ENCODE measurements at places on chromosomes 13 and 19.

DNA sequence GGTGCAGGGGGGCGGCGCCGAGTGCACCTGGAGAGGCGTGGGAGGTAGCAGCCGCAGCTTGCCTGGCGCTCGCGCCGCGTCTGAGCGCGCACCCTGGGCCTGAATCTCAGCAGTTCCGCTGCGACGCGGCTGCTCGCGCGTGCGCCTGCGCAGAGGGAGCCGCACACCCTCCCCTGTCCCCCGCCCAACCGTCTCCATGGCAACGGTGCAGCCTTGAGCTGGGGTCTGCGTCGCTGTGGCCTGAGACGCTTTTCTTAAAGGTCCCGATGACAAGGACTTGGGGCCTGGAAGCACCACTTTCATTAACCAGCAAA is at the start of gene PNMA8B:
PNMA8B (minus strand) TSS at position 82 of the 314 bp plus-strand sequence. CDS start 402 bp downstream, outside the sequence.
- H3K4me3 ChIP-seq = peak within 1 kb of the TSS; percentile 78
- peak within 1 kb of the TSS; percentile 71 for H3K27ac ChIP-seq
- peak; percentile 91 for DNase-seq
- H3K36me3 ChIP-seq = no peaks in the 10 kb centered on the region
- H3K27me3 ChIP-seq = peaks cover 28% of the 10 kb centered on the region

DNA sequence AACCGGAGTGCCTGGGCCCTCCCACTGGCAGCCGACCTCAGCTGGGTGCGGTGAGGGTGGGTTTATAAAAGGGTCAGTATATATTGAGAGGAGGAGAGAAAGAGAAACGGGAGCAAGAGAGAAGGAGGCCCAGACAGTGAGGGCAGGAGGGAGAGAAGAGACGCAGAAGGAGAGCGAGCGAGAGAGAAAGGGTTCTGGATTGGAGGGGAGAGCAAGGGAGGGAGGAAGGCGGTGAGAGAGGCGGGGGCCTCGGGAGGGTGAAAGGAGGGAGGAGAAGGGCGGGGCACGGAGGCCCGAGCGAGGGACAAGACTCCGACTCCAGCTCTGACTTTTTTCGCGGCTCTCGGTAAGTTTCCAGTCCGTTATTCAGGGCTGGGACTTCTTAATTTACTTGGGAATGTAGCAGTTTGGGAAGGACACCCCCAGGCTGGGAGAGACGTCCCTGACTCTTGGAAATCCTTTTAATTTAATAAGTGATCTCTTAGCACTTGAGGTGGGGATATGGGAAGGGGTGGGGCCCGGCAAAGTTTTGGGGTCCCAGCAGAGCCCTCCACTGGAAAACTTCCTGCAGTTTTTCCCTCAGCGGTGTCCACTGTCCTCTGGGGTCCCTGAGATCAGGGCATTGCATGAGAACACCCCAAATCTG is at the start of gene EMP3:
EMP3 (plus strand) TSS at position 288 of the 646 bp plus-strand sequence. CDS start 1,293 bp downstream, outside the sequence.
- H3K27ac ChIP-seq = peak within 1 kb of the TSS; percentile 50
- no peak for DNase-seq
- H3K4me3 ChIP-seq = peak within 1 kb of the TSS; percentile 83
- H3K36me3 ChIP-seq = peaks cover 3% of the 10 kb centered on the region

DNA sequence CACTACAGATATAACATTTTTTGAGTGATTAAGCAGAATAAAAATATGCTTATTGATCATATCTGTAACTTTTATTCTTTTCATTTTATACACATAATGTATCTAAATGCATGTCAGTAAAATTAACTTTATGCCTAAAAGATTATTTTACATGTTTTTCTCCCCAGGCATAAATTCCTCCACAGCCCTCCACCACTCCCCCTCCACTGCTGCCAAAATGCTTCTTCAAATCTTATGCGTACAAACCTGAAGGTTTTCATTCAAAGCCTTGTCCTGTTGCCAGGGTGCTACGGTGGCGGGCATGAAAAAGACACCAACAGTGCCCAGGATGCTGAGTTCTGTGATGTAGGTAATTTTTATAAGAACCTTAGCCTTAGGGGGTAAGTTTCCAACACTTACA is 52.9 kb downstream of the PARP4 start:
- peaks cover 22% of the 10 kb centered on the region for H3K36me3 ChIP-seq
- peaks cover 4% of the 10 kb centered on the region for H3K4me1 ChIP-seq
- no peak overlapping the region for H3K4me3 ChIP-seq
- no peaks in the 10 kb centered on the region for H3K27me3 ChIP-seq
- no peak overlapping the region for H3K27ac ChIP-seq
- DNase-seq = no peak

- no peaks in the 10 kb centered on the region for H3K36me3 ChIP-seq
- no peak overlapping the region for H3K27ac ChIP-seq
- no peak for DNase-seq
- H3K4me1 ChIP-seq = no peaks in the 10 kb centered on the region
- no peaks in the 10 kb centered on the region for H3K27me3 ChIP-seq
Observed at GRCh38 chr13:37409756-37410155, 188.8 kb downstream of the POSTN start.

GRCh38 chr13:86201477-86201876 is 402.3 kb upstream of the SLITRK6 start:
- DNase-seq = no peak
- H3K4me1 ChIP-seq = no peaks in the 10 kb centered on the region
- H3K36me3 ChIP-seq = no peaks in the 10 kb centered on the region
- H3K27ac ChIP-seq = no peak overlapping the region
- H3K4me3 ChIP-seq = no peak overlapping the region

- no peaks in the 10 kb centered on the region for H3K27me3 ChIP-seq
- no peak for DNase-seq
- H3K4me1 ChIP-seq = no peaks in the 10 kb centered on the region
- no peak overlapping the region for H3K4me3 ChIP-seq
- H3K36me3 ChIP-seq = peaks cover 10% of the 10 kb centered on the region
Observed at GRCh38 chr19:10325732-10326131, 7.6 kb downstream of the RAVER1 start.
